ENCODE measurements at places on chromosomes 3 and 15.

- no peak for DNase-seq
Observed at GRCh38 chr15:67183443-67184169, 70.9 kb downstream of the AAGAB start.

DNA sequence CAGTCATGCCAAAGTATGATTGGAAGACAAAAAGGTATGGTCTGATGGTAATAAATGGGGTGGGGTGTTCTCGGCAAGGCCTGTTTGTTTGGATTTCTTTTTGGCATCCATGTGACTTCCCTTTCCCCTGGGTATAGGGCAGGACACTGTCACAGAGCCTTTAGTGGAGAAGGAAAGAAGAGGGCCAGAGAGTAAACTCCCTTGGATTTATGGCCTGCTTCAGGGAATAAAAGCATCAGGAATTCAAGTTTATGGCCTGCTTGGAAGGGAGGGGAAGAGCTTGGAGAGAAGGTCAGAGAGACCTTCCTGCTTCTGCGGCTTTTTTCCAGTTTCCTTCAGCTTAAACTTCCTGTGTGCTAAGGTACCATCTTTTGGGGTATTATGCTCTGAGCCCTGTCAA lies 179.4 kb upstream of the ADAMTS9 start:
- DNase-seq: no peak

GRCh38 chr15:74196175-74196574 lies 6.4 kb downstream of the STRA6 start:
- DNase-seq: no peak

- no peak for DNase-seq
Observed at GRCh38 chr3:82595530-82595929, 834.1 kb upstream of the GBE1 start.

Data from HEK293T (cell line).